HFFc6 (cell line): ENCODE measurements at places on chromosomes 4 and X. TPM values are rescaled to one million over a fixed set of nuclear protein-coding genes. Genes with fewer than 3 reads are reported as not detected.
A peak's percentile ranks its signal among the peaks of the same experiment; 100 is the strongest.

GRCh38 chr4:57109411-57109846 lies 756 bp downstream of the IGFBP7 start:
- DNase-seq = no peak
- peaks cover 46% of the 10 kb centered on the region for H3K36me3 ChIP-seq
- H3K4me1 ChIP-seq = peaks cover 89% of the 10 kb centered on the region
- peaks cover 11% of the 10 kb centered on the region for H3K27me3 ChIP-seq

DNA sequence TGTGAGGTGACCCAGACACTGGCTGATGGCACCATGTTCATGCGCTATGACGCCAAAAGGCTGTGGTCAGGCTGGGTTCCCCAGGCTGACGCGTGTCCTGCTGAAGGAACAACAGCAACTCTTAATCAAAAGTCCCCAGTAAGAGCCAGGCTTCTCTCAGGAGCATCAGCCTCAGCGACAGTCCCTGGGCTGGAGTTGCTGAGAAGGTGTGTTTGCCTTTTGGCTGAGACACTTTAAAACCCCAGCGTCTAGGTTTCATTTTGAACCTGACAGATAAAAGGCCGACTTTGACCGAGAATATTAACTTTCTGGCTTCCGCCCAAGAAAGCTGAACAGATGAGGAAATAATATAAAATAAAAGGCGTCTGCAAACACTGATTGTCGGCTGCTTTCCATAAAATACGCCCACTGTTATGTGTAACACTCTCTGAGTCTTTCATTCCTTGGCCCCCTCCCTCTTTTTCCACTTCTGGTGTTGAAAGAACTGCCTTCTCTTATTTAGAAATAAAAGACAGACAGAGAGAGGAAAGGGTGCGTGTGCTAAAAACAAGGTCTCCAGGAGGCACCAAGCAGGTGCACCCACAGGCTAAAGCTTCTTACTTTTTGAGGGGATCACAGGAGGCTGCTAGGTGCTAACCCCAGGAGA lies 373.6 kb downstream of the MID1IP1 start:
- no peak overlapping the region for H3K27ac ChIP-seq
- H3K36me3 ChIP-seq = no peaks in the 10 kb centered on the region
- H3K4me1 ChIP-seq = no peaks in the 10 kb centered on the region
- H3K4me3 ChIP-seq = no peak overlapping the region

- no peak for DNase-seq
- H3K27me3 ChIP-seq = no peaks in the 10 kb centered on the region; the same call in 1 of the 2 replicates
- H3K4me1 ChIP-seq = peaks cover 38% of the 10 kb centered on the region
Observed at GRCh38 chrX:38881727-38882126, 80.5 kb downstream of the MID1IP1 start.

DNA sequence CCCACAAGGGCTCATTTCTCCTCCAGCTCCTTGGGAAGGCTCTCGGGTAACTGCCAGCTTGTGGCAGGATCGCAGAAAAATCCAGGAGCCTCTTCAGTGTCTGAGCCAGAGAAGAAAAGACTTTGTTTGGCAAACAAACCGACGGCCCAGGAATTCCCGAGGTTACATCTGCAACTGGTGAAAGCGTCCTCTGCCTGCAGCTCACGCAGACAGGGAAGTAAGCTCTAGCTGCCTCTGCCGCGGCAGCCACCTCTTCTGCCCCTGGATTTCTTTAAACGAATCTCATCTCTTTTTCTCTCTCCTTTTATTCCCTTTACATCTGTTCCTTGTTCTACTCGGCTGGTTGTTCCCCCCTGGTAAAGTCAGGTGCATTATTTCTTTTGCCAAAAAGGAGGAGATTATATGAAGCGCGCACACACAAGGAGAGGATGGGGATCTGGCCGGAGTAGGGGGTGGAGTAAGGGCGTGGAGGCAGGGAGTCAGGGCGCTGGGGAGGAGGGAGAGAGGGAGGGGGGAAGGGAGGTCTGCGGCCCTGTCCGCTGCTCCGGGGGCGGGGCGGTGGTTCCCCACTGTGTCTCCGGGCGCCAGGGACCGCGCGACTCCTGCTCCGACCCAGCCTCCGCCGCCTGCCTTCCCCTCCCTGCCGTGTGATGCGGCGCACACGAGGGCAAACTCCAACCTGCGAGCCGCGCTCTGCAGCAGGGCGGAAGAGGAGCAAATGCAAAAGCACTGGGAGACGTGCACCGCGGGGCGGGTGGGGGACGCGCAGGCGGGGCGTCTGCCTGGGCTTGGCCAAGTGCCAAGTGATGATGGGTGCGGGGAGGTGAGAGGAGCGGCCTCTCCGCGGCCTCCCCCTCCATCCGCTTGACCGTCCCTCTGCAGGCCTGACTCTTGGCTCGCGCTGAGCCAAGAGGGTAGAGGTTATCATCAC lies at the start of gene DCHS2:
Gene DCHS2 (minus strand): TSS at position 459 of the 931 bp plus-strand sequence. CDS start 444 bp downstream, at position 15.
- H3K36me3 ChIP-seq = no peaks in the 10 kb centered on the region
- H3K4me3 ChIP-seq = peak within 1 kb of the TSS; percentile 37; the same call in 1 of the 2 replicates
- no peak for DNase-seq
- H3K27ac ChIP-seq = no peak within 1 kb of the TSS
- H3K27me3 ChIP-seq = peaks cover 5% of the 10 kb centered on the region; the same call in 1 of the 2 replicates

DNA sequence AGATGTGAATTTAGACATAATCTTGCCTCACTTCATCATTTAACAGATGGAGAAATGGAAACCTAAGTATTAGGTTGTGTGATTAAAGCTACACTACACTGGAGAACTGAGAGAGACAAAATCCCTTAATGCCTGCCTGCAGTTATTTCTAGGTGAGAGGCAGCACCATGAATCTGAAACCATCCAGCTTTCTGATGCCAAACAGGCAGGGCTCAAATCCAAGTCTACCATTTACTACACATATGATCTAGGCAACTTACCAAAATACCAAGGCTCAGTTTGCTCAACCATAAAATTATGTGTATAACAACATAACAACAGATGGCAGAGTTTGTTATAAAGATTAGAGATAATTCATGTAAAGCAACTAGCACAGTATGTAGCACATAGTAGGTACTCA lies 38.7 kb downstream of the GABRA4 start:
- H3K36me3 ChIP-seq = no peaks in the 10 kb centered on the region
- DNase-seq = no peak
- no peaks in the 10 kb centered on the region for H3K4me1 ChIP-seq
- no peaks in the 10 kb centered on the region for H3K27me3 ChIP-seq
- no peak overlapping the region for H3K27ac ChIP-seq

- H3K36me3 ChIP-seq = no peaks in the 10 kb centered on the region
- no peak for DNase-seq
- peaks cover 2% of the 10 kb centered on the region for H3K27me3 ChIP-seq
- no peak overlapping the region; the same call in 1 of the 2 replicates for H3K27ac ChIP-seq
- H3K4me1 ChIP-seq = peaks cover 40% of the 10 kb centered on the region
Observed at GRCh38 chr4:153348006-153348405, 3.5 kb downstream of the MND1 start.

- no peak overlapping the region for H3K27ac ChIP-seq
- H3K4me3 ChIP-seq = no peak overlapping the region; the same call in 1 of the 2 replicates
- peaks cover 2% of the 10 kb centered on the region; the same call in 1 of the 2 replicates for H3K27me3 ChIP-seq
- peak; percentile 25 for DNase-seq
- peaks cover 12% of the 10 kb centered on the region; the same call in 1 of the 2 replicates for H3K36me3 ChIP-seq
Observed at GRCh38 chr4:24889991-24890390, 22.9 kb downstream of the CCDC149 start.

DNA sequence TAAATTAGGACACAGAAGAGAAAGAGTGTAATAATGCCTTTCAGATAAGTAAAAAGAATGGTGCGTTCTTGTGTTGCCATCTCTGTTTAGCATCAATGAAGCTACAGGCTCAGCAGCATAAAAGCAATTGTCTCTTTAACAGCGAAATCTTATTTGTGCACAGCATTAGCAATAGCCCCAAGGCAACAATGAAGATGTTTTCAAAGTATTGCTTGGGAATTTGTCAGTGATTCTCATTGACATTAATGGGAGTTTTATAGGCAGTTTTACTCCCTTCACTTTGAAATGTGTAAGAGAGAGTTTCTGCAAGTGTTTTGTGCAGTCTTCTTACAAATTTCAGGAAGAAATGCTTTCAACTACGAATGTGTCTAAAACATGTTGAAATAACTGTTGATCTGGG lies 633.0 kb downstream of the TLL1 start:
- DNase-seq = no peak
- no peaks in the 10 kb centered on the region for H3K36me3 ChIP-seq
- H3K4me3 ChIP-seq = no peak overlapping the region
- H3K4me1 ChIP-seq = no peaks in the 10 kb centered on the region
- no peaks in the 10 kb centered on the region; the same call in 1 of the 2 replicates for H3K27me3 ChIP-seq

DNA sequence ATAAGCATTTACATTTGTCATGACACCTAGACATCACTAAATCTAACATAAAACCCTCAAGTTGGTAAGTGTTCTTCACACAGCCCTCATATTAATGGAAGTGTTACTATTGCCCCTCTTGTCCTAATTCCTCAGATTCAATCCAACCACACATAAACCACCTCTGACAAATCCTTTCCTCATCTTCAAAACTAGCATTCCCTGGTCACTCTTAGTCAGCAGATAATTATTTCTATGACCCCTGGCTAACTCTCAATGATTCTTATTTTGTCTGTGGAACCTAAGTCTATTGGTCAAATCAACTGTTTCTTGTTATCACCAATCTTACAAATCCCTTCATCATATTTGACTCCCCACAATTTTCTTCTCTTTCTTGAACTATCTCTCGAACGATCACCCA lies 168.6 kb downstream of the PPP3CA start:
- H3K4me3 ChIP-seq = no peak overlapping the region
- H3K27me3 ChIP-seq = no peaks in the 10 kb centered on the region
- H3K4me1 ChIP-seq = peaks cover 41% of the 10 kb centered on the region
- H3K36me3 ChIP-seq = peaks cover 12% of the 10 kb centered on the region
- H3K27ac ChIP-seq = peak overlapping the region; percentile 3; the same call in 1 of the 2 replicates
- DNase-seq = peak; percentile 36

DNA sequence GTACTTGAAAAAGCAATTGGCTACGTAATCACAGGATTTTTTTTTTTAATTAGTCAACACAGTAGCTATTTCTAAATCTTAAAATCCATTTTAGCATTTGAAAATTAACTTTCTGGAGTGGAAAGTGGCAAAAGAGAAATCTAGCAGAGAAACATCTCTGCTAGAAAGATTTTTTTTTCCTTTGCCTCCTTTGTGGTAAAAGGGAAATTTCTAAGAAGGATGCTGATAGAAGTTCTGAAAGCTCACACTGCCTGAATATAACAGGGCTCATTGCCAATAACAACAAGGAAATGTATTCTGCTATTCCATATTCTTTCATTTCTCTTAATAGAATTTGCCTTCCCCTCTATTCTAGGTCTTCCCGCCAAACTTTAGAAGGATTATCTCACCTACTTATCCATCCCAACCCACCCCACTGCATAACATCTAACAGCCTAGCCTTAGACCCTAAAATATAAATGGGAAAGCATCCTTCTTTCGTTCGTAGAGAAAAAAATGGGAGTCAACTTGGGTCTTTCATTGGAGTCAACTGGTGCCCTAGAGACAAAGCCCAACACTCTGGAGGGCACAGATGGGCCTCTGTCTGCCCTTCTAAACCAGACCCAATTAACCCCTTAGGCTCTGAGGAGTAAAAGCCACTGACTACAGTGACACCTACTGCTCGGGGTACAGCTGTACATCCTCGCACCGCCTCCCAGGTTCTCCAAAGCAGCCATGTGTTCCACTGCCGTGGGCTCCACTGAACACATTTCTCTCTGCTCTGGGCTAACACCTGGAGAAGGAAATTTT lies 103.9 kb downstream of the MAML3 start:
- H3K4me1 ChIP-seq = peaks cover 39% of the 10 kb centered on the region
- DNase-seq = no peak
- no peak overlapping the region; the same call in 1 of the 2 replicates for H3K27ac ChIP-seq
- peak overlapping the region; percentile 90 for H3K4me3 ChIP-seq
- no peaks in the 10 kb centered on the region for H3K27me3 ChIP-seq
- no peaks in the 10 kb centered on the region for H3K36me3 ChIP-seq

DNA sequence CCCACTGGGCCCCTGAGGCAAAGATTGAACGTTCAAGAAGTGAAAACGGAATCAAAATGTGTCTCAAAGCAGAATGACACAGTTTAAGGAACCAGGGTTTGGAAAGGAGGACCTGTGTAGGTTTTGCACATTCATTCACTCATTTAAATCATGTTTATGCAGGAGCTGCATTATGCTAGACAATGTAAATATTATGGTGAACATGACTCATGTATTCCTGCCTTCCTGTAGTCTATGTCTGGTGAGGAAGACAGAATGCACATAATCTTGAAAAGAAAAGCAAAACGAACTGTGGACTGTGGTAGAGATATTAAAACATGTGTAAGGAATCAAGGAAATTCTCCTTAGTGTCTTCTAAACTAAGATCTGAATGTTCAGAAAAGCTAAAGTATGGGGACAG lies 311.8 kb upstream of the SMIM31 start:
- H3K4me1 ChIP-seq = no peaks in the 10 kb centered on the region
- H3K27me3 ChIP-seq = no peaks in the 10 kb centered on the region
- H3K27ac ChIP-seq = no peak overlapping the region
- DNase-seq = no peak
- no peak overlapping the region for H3K4me3 ChIP-seq
- H3K36me3 ChIP-seq = no peaks in the 10 kb centered on the region; the same call in 1 of the 2 replicates

GRCh38 chr4:47442980-47443379 lies 20.5 kb downstream of the COMMD8 start:
- H3K27me3 ChIP-seq = no peaks in the 10 kb centered on the region
- H3K27ac ChIP-seq = no peak overlapping the region
- H3K4me3 ChIP-seq = no peak overlapping the region
- no peak for DNase-seq
- H3K4me1 ChIP-seq = no peaks in the 10 kb centered on the region

GUCY1B1 gene
- 0.21 TPM in 1 of 3 replicates, not detected in the others for total RNA-seq

BEND2 gene
- not detected in 3 replicates for total RNA-seq

MXRA5 gene
- total RNA-seq = 6.6 to 12.3 TPM (median 10.0 TPM) in 3 replicates

WWC2 gene
- 93.8 and 104 TPM in 2 replicates for total RNA-seq

ARR3 gene
- not detected in 3 replicates for total RNA-seq

P2RY4 gene
- not detected in 3 replicates for total RNA-seq

POLN gene
- total RNA-seq = 1.4 to 1.6 TPM (median 1.5 TPM) in 3 replicates

ANOS1 gene
- 0.03 to 0.57 TPM in 2 of 3 replicates, not detected in the other for total RNA-seq

PAGE1 gene
- not detected in 3 replicates for total RNA-seq

ARHGAP36 gene
- not detected in 3 replicates for total RNA-seq
